ENCODE measurements at places on chromosomes 7 and 10.

GRCh38 chr7:99365318-99366141 is 9.0 kb upstream of the ARPC1B start:
- DNase-seq: no peak

DNA sequence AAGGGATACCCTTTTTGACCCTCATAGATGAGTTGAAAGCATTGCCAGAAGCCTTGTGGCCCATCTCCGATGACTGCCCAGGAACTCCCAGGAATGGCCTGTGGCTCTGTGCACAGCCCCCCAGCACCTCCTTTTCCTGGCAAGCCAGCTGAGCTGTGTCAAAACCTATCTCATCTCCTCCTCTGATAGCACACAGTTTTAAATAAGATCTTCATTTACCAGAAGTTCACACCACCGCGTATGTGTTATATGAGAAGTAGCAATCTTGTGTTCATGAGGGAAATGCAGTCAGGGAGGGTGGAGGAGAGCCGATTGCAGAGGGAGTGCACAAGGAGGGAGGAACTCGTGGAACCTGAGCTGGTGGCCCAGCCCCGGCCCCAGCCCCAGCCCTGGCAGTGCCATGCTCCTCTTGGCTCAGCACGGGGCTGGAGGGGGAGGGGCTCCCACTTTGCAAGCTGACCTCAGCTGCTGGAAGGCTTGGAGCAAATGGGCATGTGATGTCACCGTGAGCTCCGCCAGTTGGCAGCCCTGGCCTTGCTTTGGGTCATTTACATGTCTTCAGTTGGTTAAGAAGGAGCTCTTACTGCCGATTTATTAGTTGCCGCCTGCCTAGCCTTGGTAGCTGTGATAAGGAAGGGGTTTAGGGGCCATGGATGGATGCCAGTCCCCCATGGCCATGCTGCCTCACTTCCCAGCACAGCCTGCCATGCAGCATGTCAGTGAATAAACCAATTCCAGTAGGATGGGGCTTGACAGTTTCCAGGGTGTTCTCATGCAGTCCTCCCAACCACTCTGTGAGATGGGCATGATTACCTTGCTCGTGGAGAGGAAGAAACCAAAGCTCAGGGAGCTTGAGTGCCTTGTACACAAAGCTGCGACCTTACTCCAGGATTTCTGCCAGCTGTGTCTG is 20.0 kb downstream of the UNC5B start:
- peak; percentile 5 for DNase-seq

GRCh38 chr7:17948526-17949238 is 8.4 kb upstream of the SNX13 start:
- no peak for DNase-seq

DNA sequence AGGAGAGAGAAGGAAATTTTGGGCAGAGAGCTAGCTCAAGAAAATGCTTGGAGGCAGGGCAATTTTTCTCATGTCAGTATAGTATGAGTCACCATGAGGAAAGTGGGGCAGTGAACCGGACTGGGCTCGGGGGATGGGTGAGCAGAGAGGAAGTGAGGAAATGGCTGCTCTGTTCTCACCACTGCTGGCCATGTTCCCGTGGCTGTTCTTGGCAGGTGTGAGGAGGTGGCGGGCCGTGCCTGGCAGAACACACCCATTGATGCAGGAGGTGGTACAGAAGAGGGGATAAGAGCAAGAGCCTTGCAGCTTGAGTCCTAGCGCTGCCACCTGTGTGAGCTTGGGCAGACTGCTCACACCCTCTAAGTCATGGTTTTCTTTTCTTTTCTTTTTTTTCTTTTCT is 304.4 kb upstream of the LYZL1 start:
- DNase-seq: peak; percentile 4

- peak; percentile 58 for DNase-seq
These were observed 15.5 kb downstream of the LOXL4 start for GRCh38 chr10:98252464-98252863.

- DNase-seq: no peak
These were observed 512 bp upstream of the VIM start for GRCh38 chr10:17227367-17228090.

- DNase-seq: no peak
These were observed 55.9 kb downstream of the ELFN1 start for GRCh38 chr7:1725766-1726630.

GRCh38 chr10:99841746-99842145 is 59.3 kb downstream of the ABCC2 start:
- no peak for DNase-seq

GRCh38 chr7:31492086-31492485 is 21.8 kb upstream of the ITPRID1 start:
- no peak for DNase-seq

DNA sequence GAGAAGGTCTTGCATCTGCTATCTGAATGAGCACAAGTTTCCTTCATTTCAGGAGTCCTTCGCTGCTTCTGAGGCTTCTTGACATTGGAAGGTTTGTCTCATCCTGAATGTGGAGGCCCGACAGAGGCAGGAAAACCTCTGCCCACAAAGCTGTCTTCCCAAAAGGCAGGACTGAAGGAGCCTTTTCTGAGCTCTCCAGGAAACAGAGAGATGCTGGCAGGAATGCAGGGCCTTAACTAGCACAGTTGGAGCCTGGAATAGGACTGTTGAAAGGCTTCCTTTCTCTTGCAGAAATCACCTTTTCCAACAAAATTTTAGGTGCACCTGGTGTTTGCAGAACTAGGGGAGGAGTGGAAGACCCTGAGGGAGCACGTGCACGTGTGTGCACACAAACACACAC is 637.4 kb upstream of the MKI67 start:
- no peak for DNase-seq

GRCh38 chr10:6269953-6270867 is 67.5 kb downstream of the PFKFB3 start:
- no peak for DNase-seq

- no peak for DNase-seq
These were observed 24.0 kb upstream of the ERCC6 start for GRCh38 chr10:49562893-49563292.

DNA sequence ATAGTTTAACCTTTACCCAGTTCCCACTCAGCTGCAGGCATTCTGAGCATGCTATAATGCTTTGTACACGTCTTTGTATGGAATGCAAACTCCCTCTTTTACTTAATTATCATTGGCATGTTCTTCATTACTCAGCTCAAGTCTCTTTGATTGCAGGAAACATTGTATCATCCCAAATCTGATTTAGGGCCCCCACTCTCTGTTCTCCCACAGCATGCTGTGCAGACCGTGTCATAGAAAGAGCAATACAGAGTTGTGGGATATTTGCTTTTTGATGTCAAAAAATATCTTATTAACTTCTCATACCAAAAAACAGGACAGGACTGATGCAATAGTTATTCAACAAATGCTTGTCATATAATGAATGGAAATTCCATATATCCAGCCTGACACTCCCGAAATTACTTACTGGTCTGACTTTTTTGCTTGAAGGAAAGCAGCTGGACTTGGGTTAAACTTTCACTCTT is 1081.5 kb upstream of the C7orf33 start:
- no peak for DNase-seq

- DNase-seq: no peak
These were observed 50.0 kb downstream of the HGF start for GRCh38 chr7:81719865-81720264.

DNA sequence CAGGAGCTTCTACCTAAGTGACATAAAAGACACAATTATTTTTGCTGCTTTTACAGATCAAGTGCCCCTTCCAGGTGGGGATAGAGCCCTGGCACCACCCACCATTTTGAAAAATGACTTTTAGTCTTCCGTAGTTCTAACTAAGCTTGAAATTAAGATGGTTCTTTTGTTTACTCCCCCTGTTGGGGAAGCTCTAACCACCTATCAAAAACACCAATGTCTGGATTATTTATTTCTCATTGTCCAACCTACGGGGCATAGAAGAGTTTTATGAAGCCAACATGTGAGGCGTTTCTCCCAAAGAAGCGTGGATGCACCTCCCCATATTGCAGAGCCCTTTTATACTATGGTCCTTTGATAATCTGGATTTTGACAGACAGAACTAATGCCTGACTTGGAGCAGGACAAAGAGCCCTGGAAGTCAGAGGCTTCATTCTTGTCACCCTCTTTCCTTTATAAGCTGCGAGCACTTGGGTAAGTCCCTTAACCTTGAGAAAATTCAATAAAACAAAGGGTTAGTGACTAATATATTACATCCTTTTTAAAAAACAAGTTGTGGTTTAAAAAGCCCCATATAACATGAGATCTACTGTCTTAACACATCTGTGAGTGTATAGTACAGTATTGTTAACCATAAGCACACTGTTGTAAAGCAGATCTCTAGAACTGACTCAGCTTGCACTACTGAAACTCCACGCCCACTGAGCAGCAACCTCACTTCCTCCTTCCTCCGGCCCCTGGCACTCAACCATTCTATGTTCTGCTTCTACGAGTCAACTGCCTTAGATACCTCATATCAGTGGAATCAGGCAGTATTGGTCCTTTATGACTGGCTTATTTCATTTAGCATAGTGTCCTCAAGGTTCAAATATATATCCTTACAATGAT is 67.5 kb downstream of the ATXN7L1 start:
- no peak for DNase-seq

Measured in NCI-H1417 (cell line).